ENCODE measurements at places on chromosomes 5 and 9.

GRCh38 chr9:115043632-115044031 is 74.3 kb downstream of the TNC start:
- DNase-seq: no peak

DNA sequence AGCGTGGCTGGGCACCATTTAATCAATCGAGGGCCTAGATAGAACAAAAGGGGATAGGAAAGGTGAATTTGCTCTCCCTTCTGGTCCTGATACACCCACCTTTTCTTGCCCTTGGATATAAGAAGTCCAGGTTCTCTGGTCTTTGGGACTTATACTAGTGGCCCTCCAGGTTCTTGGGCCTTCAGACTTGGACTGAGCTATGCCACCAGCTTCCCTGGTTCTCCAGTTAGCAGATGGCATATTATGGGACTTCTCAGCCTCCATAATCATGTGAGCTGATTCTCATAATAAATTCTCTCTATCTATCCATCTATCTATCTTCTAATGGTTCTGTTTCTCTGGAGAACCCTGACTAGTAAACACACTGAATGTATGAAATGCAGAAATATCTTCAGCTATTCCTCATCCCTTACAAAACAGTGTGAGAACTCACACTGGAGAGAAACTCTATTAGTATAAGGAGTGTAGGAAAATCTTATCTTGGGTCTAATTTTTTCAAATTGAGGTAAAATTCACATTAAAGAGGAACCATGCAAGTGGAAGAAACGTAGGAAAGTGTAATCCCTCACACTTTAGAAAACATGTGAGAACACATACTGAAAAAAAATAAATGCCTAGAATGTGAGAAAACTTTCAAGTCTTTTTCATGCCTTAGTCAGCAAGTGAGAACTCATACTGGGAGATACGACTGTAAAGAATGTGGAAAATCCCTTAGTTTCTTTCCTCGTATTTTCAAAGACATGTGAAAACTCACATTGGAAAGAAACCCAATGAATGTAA is 15.5 kb downstream of the PCDHB15 start:
- DNase-seq: no peak

DNA sequence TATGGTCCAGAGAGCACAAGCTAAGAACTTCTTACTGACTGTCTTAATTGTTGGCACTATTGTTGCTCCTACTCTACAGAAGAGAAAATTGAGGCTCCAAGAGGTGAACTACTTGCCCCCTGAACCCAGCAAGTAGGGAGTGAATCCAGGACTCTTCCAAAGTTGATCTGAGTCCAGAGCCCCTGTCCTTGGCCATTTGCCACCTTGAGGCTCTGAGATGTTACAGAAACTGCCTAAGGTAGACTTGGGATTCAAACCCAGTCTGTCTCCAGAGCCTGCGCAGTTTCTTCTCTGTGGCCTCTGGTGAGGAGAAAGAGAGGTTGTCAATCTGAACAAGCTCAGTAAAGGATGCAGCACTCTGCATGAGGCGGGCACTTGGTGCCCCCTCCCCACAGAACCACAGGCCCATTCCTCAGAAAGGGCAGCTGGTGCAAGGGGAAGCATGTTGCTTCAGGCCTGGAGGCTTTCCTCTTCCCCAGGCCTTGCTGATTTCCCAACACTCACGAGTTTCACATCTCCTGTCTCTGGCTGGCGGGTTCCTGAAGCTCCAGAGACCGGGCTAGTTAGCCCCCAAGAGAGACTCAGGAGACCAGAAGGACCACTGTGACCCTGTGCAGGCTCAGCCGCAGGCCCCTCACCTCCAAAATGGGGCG is 2.9 kb upstream of the LCP2 start:
- no peak for DNase-seq

GRCh38 chr5:168311061-168311566 is 19.7 kb downstream of the WWC1 start:
- DNase-seq: no peak

GRCh38 chr5:5899716-5900115 is 477.2 kb downstream of the ICE1 start:
- DNase-seq: no peak

DNA sequence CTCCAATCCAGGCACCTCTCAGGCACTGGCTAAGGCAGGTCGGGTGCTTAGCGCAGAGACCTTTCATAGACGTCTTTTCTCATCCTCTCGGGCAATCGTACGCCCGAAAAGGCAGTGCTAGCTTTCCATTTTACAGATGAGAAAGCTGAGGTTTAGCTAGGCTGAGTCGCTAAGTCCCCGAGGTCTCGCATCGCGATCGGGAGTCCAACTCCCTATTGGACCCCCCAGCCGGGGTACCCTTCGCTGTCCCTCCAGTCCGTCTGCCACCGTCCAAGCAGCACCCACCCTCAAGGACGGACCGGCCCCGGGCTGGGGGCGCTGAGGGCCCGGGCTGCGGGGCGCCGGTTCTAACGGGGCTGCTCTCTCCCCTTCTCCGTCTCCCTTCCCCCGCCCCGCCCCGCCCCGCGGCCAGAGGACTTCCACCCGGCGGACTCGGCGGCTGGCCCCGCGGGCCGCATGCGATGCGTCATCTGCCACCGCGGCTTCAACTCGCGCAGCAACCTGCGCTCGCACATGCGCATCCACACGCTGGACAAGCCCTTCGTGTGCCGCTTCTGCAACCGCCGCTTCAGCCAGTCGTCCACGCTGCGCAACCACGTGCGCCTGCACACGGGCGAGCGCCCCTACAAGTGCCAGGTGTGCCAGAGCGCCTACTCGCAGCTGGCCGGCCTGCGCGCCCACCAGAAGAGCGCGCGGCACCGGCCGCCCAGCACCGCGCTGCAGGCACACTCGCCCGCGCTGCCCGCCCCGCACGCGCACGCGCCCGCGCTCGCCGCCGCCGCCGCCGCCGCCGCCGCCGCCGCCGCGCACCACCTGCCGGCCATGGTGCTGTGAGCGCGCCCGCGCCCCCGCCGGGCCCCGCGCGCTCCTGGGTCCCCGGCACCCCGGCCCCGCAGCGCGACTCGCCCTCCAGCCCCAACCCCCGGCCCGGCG is 12.5 kb upstream of the EXOSC2 start:
- DNase-seq: peak; percentile 63

DNA sequence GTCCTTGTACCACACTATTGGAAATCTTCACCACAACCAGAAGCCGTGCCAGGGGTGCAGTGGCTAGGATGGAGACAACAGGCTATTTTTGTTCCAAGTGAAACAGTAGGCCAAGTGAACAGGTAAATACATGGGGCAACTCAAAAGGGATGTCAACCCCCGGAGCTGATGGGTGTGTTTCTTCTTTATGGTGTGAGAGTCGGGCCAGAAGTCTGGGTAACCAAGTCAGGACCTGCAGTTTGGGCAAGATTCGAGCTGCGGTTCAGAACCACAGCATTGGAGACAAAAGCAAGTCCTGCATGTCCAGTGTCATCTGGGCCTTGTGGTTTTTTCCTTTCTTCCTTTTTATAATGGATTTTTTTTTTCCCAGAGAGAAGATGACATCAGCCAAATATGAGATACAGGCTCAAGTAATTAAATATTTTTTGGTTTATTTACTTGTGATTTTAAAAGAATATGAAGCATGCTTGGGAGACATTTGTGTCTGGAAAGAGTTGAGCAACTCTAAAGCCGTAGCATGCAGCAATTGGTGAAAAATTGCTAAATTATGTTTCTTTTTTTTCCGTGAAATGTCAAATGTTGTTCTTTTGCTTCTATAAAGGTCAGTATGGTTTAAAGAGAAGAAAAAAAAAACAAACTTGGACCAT is 261.6 kb downstream of the ARRDC3 start:
- no peak for DNase-seq

DNA sequence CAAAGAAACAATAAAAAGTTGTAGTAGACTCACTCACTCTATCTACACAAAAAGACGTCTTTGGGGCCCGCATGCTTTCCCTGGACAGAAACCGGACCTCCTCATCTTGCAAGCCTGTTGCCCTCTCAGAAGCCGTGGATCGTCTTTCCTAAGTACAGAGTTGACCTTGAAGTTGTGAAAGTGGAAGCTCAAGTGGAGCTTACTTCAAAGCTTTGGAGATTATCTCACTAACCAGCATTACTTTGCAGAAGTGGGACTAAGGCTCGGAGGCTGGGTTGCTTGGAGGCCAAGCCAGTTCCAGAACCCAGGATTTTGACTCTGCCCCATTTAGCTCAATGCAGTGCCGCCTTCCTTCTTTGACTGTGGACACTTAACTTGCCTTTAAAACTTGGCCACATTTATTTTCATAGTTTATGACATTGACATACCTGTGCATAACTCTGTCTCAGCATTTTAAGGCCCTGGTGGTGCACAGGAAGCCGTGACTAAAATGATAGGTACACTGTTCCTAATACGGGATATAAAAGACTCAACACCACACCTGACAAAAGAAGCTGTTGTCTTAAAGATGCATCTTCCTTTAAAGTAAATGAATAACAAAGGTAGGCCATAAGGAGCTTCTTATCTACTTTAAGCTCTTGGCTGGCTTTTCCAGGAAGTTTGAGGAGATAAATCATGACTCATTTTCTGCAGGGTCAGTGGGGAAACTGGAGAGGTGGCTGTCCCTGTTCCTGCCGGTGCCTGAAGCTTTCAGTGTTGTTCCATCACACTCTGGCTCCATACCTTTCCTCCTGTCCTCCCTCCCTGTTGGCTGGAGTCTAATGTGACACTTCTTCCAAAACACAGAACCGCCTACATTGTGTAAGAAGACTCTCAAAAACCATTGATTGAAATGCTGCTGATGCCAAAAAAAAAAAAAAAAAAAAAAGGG is 10.7 kb downstream of the SLC25A25 start:
- no peak for DNase-seq

DNA sequence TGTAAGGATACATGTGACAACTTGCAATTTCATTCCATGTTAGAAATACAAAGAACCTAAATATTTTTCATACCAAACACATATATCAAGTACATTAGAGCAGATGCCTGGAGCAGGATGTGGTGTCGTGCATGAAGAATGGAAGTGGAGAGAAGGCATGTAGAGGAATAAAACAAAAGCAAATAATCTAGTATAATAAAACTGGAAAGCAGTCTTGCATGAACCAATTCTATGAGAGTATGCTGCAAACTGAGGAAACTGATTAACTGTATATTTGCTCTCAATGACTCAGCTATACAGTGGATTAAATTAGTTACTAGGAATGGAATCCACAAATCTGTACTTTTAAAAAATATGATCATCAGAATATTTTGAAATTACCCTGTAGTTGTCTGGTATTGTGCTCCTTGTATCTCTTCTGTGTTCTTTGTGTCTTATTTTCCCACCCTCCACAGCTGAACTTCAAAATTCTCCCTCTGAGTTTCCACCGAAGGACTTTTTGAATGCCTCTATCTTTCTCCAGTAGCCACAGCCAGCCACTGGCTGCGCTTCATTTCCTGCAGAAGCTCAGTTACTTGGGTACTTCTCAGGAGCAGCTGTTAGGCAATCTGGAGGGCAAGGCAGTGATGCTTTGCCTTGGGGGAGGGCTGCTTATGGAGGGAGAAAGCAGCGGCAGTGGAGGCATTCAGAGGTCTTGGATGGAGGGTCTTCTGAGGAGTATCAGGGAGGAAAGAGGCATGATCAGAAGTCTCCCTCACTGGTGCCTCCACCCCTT is 608.0 kb downstream of the BRINP1 start:
- DNase-seq: no peak

DNA sequence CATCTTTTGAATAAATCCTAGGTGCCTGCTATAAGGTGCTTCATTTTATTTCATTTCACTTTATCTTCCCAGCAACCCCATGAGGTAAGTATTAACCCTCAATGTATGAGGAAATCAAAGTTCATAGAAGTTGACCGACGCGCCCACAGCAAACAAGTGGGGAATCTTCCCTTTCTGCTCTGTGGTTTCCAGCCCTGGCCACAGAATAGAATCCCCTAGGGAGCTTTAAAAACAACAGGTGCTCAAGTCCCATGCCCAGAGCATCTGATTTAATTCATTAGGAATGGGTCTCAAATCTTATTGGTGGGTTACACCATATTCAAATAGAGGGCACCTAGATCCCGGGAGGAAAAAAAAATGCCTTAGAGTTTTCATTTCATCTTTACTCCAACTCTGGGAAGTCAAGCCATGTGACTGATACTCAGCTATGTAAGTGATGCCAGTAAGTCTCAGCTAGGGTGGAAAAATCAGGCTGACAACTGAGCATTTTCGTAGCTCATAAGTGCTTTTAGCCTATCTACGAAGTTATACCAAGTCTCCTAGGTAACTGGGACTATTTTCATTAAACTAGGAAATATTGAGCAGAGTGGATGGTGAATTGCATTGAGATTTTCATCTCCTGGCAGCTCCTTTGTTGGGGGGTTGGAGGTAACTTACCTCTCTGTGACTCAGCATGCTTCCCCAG is 353.4 kb upstream of the SLC30A5 start:
- DNase-seq: peak; percentile 43
